ENCODE measurements at places on chromosomes 2 and 18.

DNA sequence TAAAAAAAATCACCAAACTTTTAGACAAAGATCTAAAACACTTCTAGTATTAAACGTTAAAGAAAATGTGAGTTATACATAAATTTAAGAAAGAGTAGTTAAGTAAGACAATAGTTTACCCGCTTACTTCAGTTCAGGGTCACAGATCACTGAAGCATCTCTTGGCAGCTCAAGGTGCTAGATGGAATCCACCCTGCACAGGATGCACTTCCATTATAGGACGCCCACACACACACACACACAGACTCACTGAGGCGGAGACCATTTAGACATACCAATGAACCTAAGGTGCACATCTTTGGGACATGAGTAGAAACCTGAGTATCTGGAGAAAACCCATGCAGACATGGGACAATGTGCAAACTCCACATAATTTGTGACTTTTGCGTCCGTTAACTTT lies 630.6 kb upstream of the ZNF804A start:
- no peak for DNase-seq

DNA sequence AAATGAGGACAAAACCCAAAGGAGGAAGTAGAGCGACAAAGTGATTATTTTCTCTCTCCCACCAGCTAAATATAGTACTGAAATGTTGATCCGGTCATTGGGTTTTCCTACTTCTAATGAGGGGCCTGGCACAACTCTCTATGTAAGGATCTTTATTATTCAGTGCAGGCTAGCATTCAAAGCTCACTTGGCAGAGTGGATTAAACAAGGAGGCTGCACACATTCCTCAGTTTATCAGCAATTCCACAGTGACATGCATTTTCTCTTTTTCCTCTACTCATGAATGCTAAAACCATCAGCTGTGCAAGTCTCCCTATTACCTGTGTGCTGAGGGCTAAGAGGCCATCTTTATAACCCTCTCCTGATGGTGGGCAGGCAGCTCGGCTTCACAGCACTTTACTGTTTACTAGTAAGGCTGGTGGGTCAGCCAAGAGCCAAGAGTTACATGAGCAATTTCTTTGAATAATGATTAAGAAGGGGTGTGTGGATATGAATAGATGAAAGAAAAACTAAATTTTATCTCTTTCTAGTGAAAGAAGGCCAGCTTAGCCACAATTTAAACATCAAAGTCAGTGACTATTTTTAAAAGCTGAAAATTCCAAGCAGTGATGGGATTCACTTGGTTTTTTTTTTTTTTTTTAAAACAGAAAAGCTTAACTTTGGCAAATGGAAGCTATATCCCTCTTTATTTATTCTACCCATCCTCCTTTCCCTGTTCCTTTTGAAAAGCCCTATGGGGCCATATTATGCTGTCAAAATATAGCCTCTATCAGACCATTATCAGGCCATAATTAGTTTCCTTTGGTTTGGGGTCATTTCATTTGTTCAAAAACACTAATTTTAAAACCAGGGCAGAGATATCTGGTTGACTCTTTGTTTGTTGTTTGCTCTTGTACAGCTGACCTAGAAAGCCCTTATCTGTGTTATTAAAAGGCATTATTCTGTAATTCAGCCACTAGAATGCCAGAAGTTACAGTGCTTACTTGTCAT lies 111.0 kb downstream of the RBM43 start:
- DNase-seq = no peak

DNA sequence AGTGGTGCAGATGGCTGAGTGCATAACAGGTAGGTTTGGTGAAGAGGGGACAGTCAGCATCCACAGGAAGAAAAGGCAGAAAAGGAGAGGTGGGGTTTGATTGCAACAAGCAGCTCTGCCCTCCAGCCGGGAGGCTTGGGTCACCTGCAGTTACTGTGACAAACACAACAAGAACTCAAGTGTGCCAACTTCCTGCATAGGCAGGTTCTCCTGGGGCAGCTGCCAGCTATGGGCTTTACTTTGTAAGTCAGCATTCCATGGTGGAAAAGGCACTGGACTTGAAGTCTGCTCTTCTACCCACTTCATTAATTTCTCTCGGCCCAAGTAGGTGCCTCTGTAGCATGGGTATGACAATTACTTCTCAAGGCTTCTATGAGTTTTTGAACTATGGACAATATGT lies 98.9 kb downstream of the MYT1L start:
- no peak for DNase-seq

DNA sequence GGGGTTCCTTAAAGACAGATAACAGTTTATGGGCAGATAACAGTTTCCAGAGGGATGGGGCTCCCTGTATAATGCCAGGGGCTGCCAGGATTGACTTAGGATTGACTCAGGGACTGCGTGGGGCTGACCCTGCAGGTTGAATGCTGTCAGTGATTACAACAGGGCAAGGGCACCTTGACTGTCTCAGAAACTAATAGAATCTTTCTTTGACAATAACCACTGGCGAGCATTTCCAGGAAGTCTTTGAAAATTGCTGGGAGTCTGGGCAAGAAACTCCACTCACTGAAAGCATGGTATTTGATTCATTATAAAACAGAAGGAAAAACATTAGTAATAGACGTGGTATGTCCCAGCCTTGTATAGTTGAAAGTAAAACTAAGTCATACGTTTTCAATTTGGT lies 101.0 kb downstream of the GPD2 start:
- DNase-seq = no peak

GRCh38 chr2:233368756-233369155 lies 14.5 kb downstream of the DGKD start:
- no peak for DNase-seq

- DNase-seq = no peak
Measured at GRCh38 chr2:46026431-46026830, 270.8 kb upstream of the EPAS1 start.
